ENCODE measurements at places on chromosomes 7 and 10. TPM values are rescaled to one million over a fixed set of nuclear protein-coding genes. Genes with fewer than 3 reads are reported as not detected.

DNA sequence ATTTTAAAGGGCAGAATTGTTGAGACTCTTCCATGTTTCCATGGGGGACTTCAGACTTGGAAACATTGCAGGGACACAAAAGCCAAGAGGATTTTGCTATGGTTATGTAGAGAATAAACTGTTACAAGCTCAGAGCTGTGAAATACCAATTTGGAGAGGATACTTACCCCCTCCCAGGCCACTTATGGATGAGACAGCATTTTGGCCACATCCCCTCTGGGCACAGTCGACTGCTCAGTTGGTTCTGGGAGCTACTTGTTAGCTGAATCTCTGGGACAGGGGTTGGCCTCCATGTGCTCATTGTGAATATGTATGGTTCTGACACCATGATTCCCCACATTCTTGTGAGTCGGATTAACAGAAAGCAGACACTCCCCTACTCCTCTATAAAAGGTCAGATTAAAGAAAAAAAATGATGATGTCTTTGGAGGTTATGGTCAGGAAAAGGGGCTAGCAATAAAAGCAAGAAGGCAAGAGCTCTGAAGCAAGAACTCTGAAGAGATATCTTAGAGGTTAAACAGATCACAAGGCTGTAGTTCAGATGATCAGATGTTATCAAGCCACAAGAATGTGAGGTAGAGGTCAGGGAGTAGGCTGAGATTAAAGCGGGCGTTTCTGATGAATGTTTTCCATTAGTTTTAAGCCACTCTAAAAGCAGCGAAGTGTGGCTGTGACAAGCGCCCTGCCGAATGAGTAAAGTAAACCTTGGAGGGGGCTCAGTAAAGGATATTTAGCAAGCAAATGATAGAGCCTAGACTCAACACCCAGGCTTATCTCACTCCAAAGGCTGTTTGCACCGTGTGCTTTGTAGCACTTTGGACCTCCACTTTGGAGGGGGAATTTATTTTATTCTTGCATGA is 17.2 kb downstream of the STAMBPL1 start:
- no peaks in the 10 kb centered on the region for H3K27me3 ChIP-seq
- peak overlapping the region; percentile 50 for H3K27ac ChIP-seq
- no peaks in the 10 kb centered on the region for H3K4me1 ChIP-seq
- H3K36me3 ChIP-seq: no peaks in the 10 kb centered on the region
- DNase-seq: no peak

The EIF5AL1 gene
- polyA plus RNA-seq: under 0.01 TPM

GRCh38 chr10:29132551-29133111 is 156.2 kb upstream of the LYZL1 start:
- H3K4me1 ChIP-seq: no peaks in the 10 kb centered on the region
- H3K36me3 ChIP-seq: no peaks in the 10 kb centered on the region
- DNase-seq: no peak
- H3K4me3 ChIP-seq: no peak overlapping the region

DNA sequence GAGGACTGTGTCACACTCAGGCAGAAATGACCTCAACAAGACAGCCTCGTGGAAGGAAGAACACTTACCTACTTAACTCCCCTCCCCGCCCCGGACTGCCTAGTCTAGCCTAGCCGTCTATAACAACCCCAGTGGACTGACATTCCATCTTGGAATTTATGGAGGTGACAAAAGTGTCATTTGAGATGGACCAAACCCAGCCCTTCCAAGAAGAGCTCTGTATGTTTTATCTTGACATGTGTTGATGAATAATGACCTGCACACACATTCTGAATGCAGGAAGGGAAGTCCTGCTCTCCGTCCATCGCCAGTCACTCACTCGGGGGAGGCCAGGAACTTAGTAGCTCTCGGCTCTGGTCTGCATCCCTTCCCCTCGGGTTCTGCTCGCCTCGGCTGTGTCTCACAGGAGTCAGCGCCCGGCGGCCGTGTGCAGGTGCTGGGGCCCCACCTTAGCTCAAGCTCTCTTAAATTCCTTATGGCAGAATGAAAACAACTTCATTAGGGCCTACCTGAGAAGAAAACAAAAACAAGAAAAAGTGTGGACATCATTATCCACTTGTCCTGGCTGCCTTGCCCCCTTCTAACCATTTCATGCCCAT is 140.9 kb upstream of the NPS start:
- no peak for DNase-seq
- no peaks in the 10 kb centered on the region for H3K27me3 ChIP-seq
- no peaks in the 10 kb centered on the region for H3K36me3 ChIP-seq
- no peaks in the 10 kb centered on the region for H3K4me1 ChIP-seq
- no peak overlapping the region for H3K27ac ChIP-seq

GRCh38 chr10:75720157-75720556 is 288.7 kb downstream of the LRMDA start:
- H3K27ac ChIP-seq: no peak overlapping the region
- no peaks in the 10 kb centered on the region for H3K4me1 ChIP-seq
- no peak overlapping the region for H3K4me3 ChIP-seq
- H3K36me3 ChIP-seq: no peaks in the 10 kb centered on the region

- no peak overlapping the region for H3K27ac ChIP-seq
- H3K4me1 ChIP-seq: no peaks in the 10 kb centered on the region
- H3K36me3 ChIP-seq: no peaks in the 10 kb centered on the region
These were observed 1.3 kb downstream of the CNNM1 start for GRCh38 chr10:99330347-99330924.

GRCh38 chr7:54260941-54261371 is 281.2 kb upstream of the VSTM2A start:
- H3K27ac ChIP-seq: no peak overlapping the region
- H3K4me1 ChIP-seq: no peaks in the 10 kb centered on the region
- no peaks in the 10 kb centered on the region for H3K27me3 ChIP-seq
- DNase-seq: no peak
- H3K4me3 ChIP-seq: no peak overlapping the region

- no peaks in the 10 kb centered on the region for H3K36me3 ChIP-seq
- peaks cover 51% of the 10 kb centered on the region for H3K4me1 ChIP-seq
- H3K4me3 ChIP-seq: no peak overlapping the region
- H3K27ac ChIP-seq: peak overlapping the region; percentile 65
- no peaks in the 10 kb centered on the region for H3K27me3 ChIP-seq
These were observed 100.2 kb downstream of the ATXN7L1 start for GRCh38 chr7:105776068-105776790.

GRCh38 chr10:43689618-43689954 is 40.9 kb upstream of the ZNF32 start:
- peak overlapping the region; percentile 57 for H3K4me3 ChIP-seq
- H3K4me1 ChIP-seq: peaks cover 22% of the 10 kb centered on the region
- peak overlapping the region; percentile 74 for H3K27ac ChIP-seq

The NPFFR1 gene
- 0.44 TPM for polyA plus RNA-seq

- no peak overlapping the region for H3K4me3 ChIP-seq
- no peaks in the 10 kb centered on the region for H3K4me1 ChIP-seq
- no peak for DNase-seq
- H3K27me3 ChIP-seq: no peaks in the 10 kb centered on the region
- no peak overlapping the region for H3K27ac ChIP-seq
These were observed 79.7 kb upstream of the ITGB1 start for GRCh38 chr10:33037726-33038125.

GRCh38 chr10:88980247-88980646 is 10.4 kb upstream of the FAS start:
- H3K27ac ChIP-seq: peak overlapping the region; percentile 98
- no peaks in the 10 kb centered on the region for H3K36me3 ChIP-seq
- no peak overlapping the region for H3K4me3 ChIP-seq
- H3K4me1 ChIP-seq: peaks cover 75% of the 10 kb centered on the region
- DNase-seq: no peak
- no peaks in the 10 kb centered on the region for H3K27me3 ChIP-seq

- H3K4me3 ChIP-seq: no peak overlapping the region
- peaks cover 10% of the 10 kb centered on the region for H3K36me3 ChIP-seq
- H3K27me3 ChIP-seq: no peaks in the 10 kb centered on the region
These were observed 13.1 kb downstream of the BLVRA start for GRCh38 chr7:43771573-43771972.

DNA sequence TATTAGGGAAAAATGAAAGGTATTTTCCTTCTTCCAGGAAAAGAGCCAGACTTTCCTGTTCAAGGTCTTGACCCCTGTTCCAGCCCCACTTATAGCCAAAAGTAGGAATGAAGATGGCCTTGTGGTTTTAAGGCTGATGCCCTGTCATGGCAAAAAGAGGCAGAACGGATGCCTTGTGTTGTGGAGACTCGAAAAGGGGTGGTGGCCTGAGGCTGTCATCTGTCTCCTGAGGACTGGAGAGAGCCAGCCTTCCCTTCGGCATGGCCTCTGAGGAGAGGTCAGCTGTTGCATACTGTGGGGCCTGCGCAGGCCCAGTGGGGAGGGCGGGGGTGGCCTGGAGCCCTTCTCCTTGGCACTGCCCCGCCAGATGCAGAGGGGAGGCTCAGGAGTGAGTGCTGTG is 166.0 kb upstream of the EEPD1 start:
- DNase-seq: no peak
- H3K27ac ChIP-seq: no peak overlapping the region
- H3K27me3 ChIP-seq: no peaks in the 10 kb centered on the region
- H3K4me1 ChIP-seq: peaks cover 13% of the 10 kb centered on the region
- H3K36me3 ChIP-seq: no peaks in the 10 kb centered on the region
- no peak overlapping the region for H3K4me3 ChIP-seq

The CYP26C1 gene
- not detected for polyA plus RNA-seq

DNA sequence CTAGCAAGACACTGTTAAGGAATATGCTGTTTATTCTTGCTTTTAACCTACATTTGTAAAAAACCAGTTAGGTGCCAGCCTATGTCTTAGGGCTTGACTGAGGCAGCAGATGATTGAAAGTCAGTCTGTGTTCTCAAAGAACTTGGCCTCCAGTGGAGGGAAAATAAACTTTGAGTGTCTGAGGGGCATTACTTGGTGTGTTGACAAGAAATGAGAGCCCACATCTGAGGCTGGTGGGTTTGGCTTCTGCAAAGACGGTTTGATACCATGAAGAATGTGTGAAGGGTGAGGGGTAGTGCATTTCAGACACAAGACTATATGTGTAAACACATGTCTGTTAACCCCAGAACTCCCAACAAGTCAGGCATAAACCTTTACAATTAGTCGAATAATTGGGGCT is 28.5 kb downstream of the CCSER2 start:
- no peaks in the 10 kb centered on the region for H3K27me3 ChIP-seq
- H3K4me3 ChIP-seq: no peak overlapping the region
- H3K4me1 ChIP-seq: peaks cover 52% of the 10 kb centered on the region

GRCh38 chr7:112940314-112940732 is 146.3 kb downstream of the GPR85 start:
- peak overlapping the region; percentile 90 for H3K4me3 ChIP-seq
- no peaks in the 10 kb centered on the region for H3K36me3 ChIP-seq
- DNase-seq: no peak
- peak overlapping the region; percentile 87 for H3K27ac ChIP-seq
- H3K4me1 ChIP-seq: peaks cover 34% of the 10 kb centered on the region

DNA sequence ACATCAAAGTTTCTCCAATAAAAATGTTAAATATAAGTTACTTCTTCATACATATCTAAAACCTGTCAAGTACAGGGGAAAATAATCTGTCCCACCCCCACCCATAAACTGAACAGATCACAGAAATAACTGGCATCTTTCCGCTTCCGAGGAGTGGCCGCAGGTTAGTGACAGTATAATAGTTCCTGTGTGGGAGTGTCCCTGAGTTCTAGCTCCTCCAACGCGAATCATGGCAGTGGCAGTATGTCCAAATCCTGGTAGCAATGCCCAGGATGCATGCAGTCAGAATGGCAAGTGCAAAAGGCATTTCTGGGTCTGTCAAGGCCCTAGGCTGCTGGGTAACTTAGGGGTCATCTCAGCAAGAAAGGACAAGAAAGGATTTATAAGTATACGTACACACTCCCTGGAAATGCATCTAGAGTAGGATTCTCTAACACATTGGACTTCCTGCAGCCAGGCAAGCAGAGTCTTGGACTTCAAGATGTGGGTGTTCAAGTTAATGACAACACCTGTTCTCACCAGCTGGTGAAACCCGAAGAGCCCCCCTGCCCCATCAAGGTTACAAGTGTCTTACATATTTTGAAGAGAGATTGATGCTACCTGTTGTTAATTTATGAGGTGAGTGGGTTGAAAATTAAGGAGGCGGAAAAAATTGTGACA is 94.4 kb upstream of the COL1A2 start:
- peaks cover 87% of the 10 kb centered on the region for H3K4me1 ChIP-seq
- H3K4me3 ChIP-seq: no peak overlapping the region
- no peaks in the 10 kb centered on the region for H3K27me3 ChIP-seq
- no peaks in the 10 kb centered on the region for H3K36me3 ChIP-seq

- DNase-seq: peak; percentile 53
- no peak overlapping the region for H3K27ac ChIP-seq
- no peaks in the 10 kb centered on the region for H3K4me1 ChIP-seq
- H3K4me3 ChIP-seq: no peak overlapping the region
- H3K27me3 ChIP-seq: no peaks in the 10 kb centered on the region
These were observed 169.2 kb upstream of the LYZL2 start for GRCh38 chr10:30798646-30799185.

DNA sequence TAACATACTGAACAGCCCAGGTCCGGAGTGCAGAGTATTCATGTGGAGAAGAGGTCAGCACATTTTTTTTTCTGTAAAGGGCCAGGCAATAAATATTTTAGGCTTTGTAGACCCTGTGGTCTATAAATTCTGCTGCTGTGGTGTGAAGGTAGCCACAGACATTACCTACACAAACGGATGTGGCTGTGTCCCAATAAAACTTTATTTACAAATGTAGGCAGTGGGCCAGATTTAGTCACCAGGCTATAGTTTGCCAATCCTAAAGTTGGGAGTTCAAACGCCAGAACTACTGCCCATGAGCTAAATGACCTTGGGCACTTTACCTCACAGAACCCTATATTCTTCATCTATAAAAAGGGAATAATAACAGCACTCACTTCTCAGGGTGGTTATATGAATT is 13.4 kb downstream of the FAM53B start:
- peak overlapping the region; percentile 90 for H3K27ac ChIP-seq
- no peak for DNase-seq
- no peak overlapping the region for H3K4me3 ChIP-seq
- no peaks in the 10 kb centered on the region for H3K36me3 ChIP-seq
- peaks cover 97% of the 10 kb centered on the region for H3K4me1 ChIP-seq

GRCh38 chr7:14761510-14762296 is 140.8 kb downstream of the DGKB start:
- H3K27ac ChIP-seq: peak overlapping the region; percentile 78
- peak; percentile 92 for DNase-seq
- H3K4me3 ChIP-seq: no peak overlapping the region
- no peaks in the 10 kb centered on the region for H3K27me3 ChIP-seq

The SKIDA1 gene
- polyA plus RNA-seq: not detected

DNA sequence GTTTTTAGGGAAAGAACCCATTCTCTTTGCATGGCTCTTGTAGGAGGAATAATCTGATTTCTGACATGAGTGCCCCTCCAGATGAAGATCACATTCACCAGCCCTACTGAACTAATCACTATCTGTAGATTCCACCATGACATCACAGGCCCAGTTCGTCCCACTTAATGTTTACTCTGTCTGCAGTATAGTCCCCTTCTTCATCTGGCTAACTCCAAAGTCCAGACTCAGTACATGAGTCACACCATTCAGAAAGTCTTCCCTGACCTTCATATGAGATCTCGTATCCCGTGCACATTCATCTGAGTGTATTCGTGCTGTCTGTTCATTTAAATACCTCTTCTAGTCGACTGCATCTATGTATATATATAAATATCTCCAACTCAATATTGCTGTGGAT is 366.5 kb upstream of the AKR1E2 start:
- no peak for DNase-seq
- H3K4me1 ChIP-seq: no peaks in the 10 kb centered on the region
- no peak overlapping the region for H3K27ac ChIP-seq
- no peak overlapping the region for H3K4me3 ChIP-seq
- no peaks in the 10 kb centered on the region for H3K36me3 ChIP-seq

- H3K27me3 ChIP-seq: no peaks in the 10 kb centered on the region
- no peaks in the 10 kb centered on the region for H3K4me1 ChIP-seq
- no peak overlapping the region for H3K4me3 ChIP-seq
These were observed 15.4 kb upstream of the PRF1 start for GRCh38 chr10:70617798-70618568.

The RBP3 gene
- not detected for polyA plus RNA-seq

GRCh38 chr10:73887294-73888039 is 13.1 kb upstream of the CAMK2G start:
- no peaks in the 10 kb centered on the region for H3K36me3 ChIP-seq
- H3K27me3 ChIP-seq: no peaks in the 10 kb centered on the region
- H3K27ac ChIP-seq: peak overlapping the region; percentile 85
